Nephron progenitor cell (in vitro differentiated cells): ENCODE measurements at places on chromosomes 5 and 9.

DNA sequence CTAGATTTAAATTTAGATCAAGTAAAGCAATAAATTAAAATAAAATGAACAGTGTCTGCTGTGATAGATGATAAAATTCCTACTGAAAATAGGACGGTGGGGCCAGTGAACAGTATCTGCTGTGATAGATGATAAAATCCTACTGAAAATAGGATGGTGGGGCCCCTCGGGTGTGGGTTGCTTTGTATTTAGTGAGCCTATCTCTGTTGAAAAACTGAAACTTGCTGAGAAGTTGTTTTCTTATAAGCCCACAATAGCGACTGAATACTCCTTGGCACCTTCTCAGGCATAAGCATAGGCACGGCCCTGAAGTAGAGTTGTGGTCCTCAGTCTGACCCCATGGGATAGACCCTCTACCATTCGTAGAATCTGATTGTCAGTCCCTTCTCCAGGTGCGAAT is 5.7 kb downstream of the SDHA start:
- no peak for DNase-seq

GRCh38 chr5:162931501-162931900 is 505.9 kb upstream of the CCNG1 start:
- no peak for DNase-seq

DNA sequence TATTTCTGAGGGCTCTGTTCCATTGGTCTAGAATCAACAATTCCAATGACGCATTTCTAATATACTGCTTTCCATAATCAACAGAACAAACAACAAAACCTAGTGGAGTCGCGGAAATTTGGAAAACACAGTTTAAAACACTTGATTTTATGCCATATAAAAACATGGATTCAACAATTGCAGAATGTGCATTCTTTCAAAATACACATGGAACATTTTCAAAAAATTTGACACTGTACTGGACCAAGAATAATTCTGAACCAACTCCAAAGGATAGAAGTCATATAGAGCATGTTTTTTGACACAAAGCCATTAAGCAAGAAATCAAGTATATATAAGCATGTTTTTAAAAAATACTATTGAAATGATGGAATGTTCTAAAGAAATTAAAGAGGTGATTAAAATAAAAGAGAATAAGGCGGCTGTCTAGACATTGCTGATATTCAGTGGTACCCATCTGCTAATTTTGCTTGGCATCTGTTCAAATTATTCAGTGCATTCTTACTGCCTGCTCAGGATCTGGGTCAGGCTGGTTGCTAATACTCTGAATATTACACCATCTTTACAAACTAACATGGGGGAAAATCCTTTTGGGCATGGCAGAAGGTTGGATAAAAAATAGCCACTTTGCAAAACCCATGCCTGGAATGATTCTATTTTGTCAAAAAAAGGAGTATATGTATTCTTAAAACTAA is 221.3 kb downstream of the NPR3 start:
- DNase-seq = no peak

- DNase-seq = no peak
These were observed 22.8 kb upstream of the TRMT10B start for GRCh38 chr9:37730839-37731238.
